ENCODE measurements at places on chromosomes 5 and 9. TPM values are rescaled to one million over a fixed set of nuclear protein-coding genes. Genes with fewer than 3 reads are reported as not detected.

The UBAC1 gene
- 56.6 TPM for polyA plus RNA-seq

The CCDC112 gene
- 2.8 TPM for polyA plus RNA-seq

The BAAT gene
- not detected for polyA plus RNA-seq

The CMYA5 gene
- 0.04 TPM for polyA plus RNA-seq

The IFNE gene
- polyA plus RNA-seq, result 0.11 TPM

The PLAC8L1 gene
- polyA plus RNA-seq, result 0.80 TPM

The FAM78A gene
- 45.9 TPM for polyA plus RNA-seq

The TICAM2 gene
- polyA plus RNA-seq, result 0.10 TPM

The FABP6 gene
- polyA plus RNA-seq, result not detected

The PCDHGB6 gene
- 2.3 TPM for polyA plus RNA-seq

The C1QTNF3 gene
- 1.3 TPM for polyA plus RNA-seq

The GRIA1 gene
- polyA plus RNA-seq, result not detected

The KLHL9 gene
- polyA plus RNA-seq, result 7.4 TPM

The DBH gene
- polyA plus RNA-seq, result not detected

The ADAM19 gene
- 10.0 TPM for polyA plus RNA-seq

The IL17B gene
- polyA plus RNA-seq, result not detected

The CATSPER3 gene
- 0.35 TPM for polyA plus RNA-seq

The PIP5K1B gene
- not detected for polyA plus RNA-seq

The STC2 gene
- 11.6 TPM for polyA plus RNA-seq

The CTNND2 gene
- not detected for polyA plus RNA-seq

The NR2F1-AS1 gene
- polyA plus RNA-seq, result 2.7 TPM

The HMCN2 gene
- 0.04 TPM for polyA plus RNA-seq

The GTF3C4 gene
- polyA plus RNA-seq, result 3.3 TPM

The MRPL22 gene
- 65.6 TPM for polyA plus RNA-seq

The KLF4 gene
- polyA plus RNA-seq, result 2.7 TPM

The BARX1 gene
- not detected for polyA plus RNA-seq

Measured in endothelial cell of umbilical vein (primary cell).